ENCODE measurements at places on chromosomes 5 and 9. TPM values are rescaled to one million over a fixed set of nuclear protein-coding genes. Genes with fewer than 3 reads are reported as not detected.

PCDHB5 gene
- total RNA-seq, result not detected

DNA sequence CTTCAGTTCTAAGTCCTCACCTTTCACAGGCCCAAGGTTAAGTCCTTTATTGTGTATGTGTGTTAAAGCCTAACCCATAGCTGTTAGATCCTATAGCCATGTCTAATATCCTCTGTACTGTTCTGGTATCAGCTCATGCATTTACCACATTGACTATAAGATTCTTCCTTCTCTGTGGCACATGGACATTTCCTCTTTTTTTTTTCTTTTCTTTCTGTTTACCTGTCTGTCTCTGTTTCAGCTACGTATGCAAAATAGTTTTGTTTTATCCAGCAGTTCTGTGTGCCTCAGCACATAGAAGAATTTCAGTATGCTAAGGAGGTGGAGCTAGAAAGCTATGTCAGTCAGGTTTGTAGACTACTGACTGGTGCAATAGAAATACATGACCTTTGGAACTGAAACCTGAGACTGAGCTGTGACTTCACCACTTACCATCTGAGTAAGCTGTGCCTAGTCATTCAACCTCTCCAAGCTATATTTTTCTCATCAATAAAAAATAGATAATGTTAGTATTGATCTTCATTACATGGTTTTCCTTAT is 155.6 kb upstream of the VLDLR start:
- no peak for DNase-seq

DNA sequence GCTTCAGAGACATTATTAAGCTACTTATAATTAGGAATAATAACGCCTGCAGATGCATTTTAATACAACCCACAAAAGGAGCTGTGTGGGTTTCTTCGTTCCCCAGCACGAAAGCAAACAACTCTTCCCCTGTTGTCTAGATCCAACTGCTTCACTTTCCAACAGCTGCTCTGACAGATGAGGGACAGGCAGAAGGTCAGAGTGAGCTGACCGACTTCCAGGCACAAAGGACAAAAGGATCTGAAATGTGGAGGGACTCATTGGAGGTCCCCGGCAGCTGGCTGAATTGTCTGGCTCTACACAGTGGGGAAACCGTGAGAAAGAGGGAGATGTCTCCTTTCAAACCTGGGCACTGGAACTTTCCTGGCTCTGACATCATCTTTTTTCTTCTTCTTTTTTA is 79.1 kb upstream of the ALDH1B1 start:
- DNase-seq, result no peak

GRCh38 chr5:60517094-60517694 is 182.8 kb downstream of the DEPDC1B start:
- DNase-seq, result no peak

GRCh38 chr5:82917584-82917983 is 159.6 kb downstream of the TMEM167A start:
- no peak for DNase-seq

Measured in activated T-helper 1 cell treated with anti-CD3 and anti-CD28 coated beads, Interleukin-12 subunit alpha, Interleukin-12 subunit beta, Interleukin-2, Interleukin-4 antibody, amounts not matched to agents 30 ng/mL and 10 ng/mL and 1 ng/mL, durations not matched to agents 14 hours and 24 hours and 36 hours (primary cell).